ENCODE measurements at places on chromosomes 6 and 20. TPM values are rescaled to one million over a fixed set of nuclear protein-coding genes. Genes with fewer than 3 reads are reported as not detected.

The AKAP7 gene
- polyA plus RNA-seq = 11.6 TPM

- peak; percentile 56 for DNase-seq
These were observed 53.0 kb downstream of the ADAT2 start for GRCh38 chr6:143397227-143398222.

The EPB41L2 gene
- 169 TPM for polyA plus RNA-seq

DNA sequence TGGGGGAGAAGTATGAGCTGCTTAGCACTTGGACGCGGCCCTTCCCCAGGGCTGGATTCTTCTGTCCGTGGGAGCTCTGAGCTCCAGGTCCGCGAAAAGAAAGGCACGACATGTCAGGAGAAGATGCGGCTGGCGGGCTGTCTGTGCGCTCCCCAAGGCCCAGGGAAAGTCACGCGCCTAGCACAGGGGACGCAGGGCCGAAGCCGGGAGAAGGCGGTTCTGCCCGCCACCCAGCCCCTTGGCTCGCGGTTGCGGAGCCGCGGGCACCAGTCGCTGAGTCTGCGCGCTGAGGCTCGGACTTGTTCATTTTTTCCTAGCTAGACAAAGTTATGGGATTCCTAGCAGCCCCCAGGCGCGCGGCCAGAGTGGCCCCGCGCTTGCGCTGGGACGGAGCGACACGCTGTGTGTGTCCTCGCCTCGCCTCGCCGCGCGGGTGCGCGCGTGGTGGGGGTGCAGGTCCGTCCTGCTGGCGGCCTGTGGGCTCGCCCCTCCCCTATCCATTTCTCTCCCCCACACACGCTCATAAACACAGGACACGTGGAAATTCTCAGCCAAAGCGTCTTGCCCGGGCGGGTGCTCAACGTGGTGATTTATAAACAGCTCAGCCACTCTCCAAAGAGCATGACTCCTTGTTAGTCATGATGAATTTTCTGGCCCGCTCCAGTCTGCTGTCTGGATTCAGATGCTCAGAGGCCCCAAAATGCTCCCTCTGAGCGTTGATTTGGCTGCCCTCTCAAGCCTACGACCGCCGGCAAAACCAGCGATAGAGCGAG, 1.9 kb upstream of the POU3F2 start:
- DNase-seq = no peak

The HSPA12B gene
- 19.7 TPM for polyA plus RNA-seq

DNA sequence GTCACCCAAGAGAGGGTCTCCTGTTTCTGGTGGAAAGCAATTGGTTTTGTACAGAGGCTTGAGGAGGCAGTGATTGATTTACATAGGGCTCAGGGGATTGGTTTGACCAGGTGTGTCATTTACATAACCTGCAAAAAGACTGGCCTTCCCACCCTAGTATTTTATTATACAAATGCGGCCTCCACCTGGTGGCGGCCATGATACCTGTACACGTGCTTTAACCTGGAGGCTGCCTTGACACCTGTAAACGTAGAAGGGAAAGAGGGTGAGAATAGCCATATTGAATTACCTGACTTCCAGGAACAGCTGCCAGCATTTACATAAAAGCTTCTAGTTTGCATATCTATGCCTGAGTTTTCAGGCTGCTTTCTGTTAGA, 48.7 kb downstream of the HLA-DPB1 start:
- DNase-seq = no peak

DNA sequence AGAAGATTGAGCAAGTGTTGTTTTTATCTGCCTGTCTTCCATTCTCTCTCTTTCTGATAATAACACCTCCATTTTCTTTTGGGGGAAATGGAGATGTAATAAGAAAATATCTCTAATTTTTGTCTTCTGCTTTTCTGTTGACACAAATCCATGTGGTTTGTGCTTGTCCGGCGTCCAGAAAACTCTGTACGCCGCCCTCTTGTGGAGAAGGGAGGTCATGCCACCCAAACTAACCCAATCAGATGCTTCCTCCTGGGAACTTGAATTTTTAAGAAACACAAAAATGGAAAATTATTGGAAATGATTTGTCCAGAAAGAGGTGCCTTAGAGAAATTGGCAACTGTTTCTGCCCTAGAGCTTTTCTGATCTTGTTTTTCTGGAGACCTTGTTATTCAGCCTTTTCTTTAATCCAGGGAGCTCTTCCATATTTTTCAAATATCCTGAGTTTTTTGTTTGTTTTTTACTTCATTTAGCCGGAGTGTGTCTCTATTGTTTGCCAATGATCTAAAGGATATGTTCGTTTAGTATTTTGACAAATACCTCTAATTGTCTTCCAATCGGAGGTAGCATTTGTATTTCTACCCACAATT, 17.8 kb upstream of the FNDC1 start:
- no peak for DNase-seq

The OTOR gene
- polyA plus RNA-seq = not detected

The GSTA4 gene
- polyA plus RNA-seq = 99.8 TPM

- peak; percentile 48 for DNase-seq
These were observed 590 bp downstream of the RNF217 start for GRCh38 chr6:124962639-124963415.

GRCh38 chr6:17600527-17601385, 654 bp downstream of the FAM8A1 start:
- DNase-seq = peak; percentile 18

The CLPSL2 gene
- not detected for polyA plus RNA-seq

GRCh38 chr6:79913369-79913768, 34.0 kb downstream of the ELOVL4 start:
- no peak for DNase-seq

DNA sequence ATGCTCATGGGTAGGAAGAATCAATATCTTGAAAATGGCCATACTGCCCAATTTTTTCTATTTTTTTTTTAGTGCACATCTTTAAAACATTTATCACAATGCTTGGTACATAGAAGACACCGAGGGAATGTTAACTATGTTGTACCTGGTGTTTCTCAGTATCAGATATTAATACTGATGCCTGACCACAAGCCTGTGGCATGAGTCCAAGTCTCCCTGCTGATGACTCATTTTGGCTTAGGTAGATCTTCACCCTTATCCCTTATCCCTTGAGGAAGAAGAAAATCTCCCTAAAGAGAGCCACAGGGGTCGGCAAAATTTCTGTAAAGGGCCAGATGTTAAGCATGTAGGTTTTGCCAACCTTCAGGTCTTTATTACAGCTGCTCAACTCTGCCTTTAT, 14.5 kb downstream of the CD109 start:
- no peak for DNase-seq

The MCHR2 gene
- not detected for polyA plus RNA-seq

GRCh38 chr20:2914160-2914559, 40.9 kb downstream of the PTPRA start:
- no peak for DNase-seq

GRCh38 chr6:164924674-164925073, 384.7 kb downstream of the C6orf118 start:
- DNase-seq = no peak

GRCh38 chr20:59708326-59708725, 104.0 kb downstream of the PHACTR3 start:
- DNase-seq = no peak

- DNase-seq = no peak
These were observed 28.9 kb downstream of the PSMB9 start for GRCh38 chr6:32882879-32883250.
